ENCODE measurements at places on chromosomes 13 and 19. TPM values are rescaled to one million over a fixed set of nuclear protein-coding genes. Genes with fewer than 3 reads are reported as not detected.

- H3K27me3 ChIP-seq, result no peaks in the 10 kb centered on the region
- no peak overlapping the region for H3K27ac ChIP-seq
- H3K4me3 ChIP-seq, result no peak overlapping the region
- no peak for DNase-seq
- no peaks in the 10 kb centered on the region for H3K4me1 ChIP-seq
- no peaks in the 10 kb centered on the region for H3K36me3 ChIP-seq
Observed at GRCh38 chr19:32816555-32817099, 52.9 kb downstream of the SLC7A9 start.

GRCh38 chr19:37931881-37932655, 25.1 kb downstream of the SIPA1L3 start:
- peak; percentile 82 for DNase-seq
- no peaks in the 10 kb centered on the region for H3K36me3 ChIP-seq
- H3K27me3 ChIP-seq, result no peaks in the 10 kb centered on the region
- peak overlapping the region; percentile 47 for H3K4me3 ChIP-seq
- peaks cover 56% of the 10 kb centered on the region for H3K4me1 ChIP-seq

DNA sequence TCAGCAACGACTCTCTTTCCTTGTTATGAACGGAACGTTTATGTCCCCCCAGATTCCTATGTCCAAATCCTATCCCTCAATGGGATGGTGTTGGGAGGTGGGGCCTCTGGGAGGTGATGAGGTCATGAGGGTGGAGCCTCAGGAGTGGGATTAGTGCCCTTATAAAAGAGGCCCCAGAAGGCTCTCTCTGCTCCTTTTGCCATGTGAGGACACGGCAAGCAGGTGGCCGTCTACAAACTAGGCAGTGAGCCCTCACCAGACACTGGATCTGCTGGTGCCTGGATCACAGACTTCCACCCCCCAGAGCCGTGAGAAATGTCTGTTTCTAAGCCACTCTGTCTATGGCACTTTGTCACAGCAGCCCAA, 53.2 kb downstream of the EPS15L1 start:
- no peak overlapping the region for H3K27ac ChIP-seq
- DNase-seq, result no peak
- H3K4me3 ChIP-seq, result no peak overlapping the region
- peaks cover 38% of the 10 kb centered on the region for H3K36me3 ChIP-seq
- H3K27me3 ChIP-seq, result no peaks in the 10 kb centered on the region

- H3K4me1 ChIP-seq, result peaks cover 4% of the 10 kb centered on the region
- DNase-seq, result no peak
Observed at GRCh38 chr19:16698914-16699313, 20.7 kb upstream of the NWD1 start.

DNA sequence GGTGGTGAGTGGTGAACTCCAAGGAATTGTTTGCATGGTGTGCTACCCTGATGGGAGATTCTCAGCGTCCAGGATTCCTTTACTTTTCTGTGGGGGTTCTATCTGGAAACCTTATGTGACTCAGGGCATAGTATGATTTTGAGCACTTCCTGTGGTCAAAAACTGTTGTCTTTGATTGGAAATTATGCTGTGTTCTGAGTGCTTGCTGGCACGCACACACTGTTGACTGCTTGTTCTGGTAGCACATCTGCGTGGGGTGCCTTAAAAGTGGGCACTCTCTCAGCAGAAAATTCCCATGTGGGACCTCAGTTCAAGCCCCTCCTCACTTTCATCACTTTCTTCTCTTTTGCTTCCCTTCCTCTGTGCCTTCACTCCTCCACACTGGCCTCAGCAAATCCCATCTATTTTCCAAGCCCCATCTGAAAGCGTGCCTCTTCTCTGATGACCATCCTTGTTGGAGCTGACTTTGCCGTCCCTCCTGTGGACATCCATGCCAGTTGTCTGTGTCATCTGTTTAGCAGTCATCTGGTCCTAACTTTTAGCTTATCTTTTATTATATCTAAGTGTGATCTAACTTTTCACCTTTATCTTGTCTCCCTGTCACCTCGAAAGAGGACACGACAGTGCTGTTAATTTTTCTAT, 56.4 kb upstream of the NPAS1 start:
- no peak overlapping the region for H3K4me3 ChIP-seq
- H3K27me3 ChIP-seq, result no peaks in the 10 kb centered on the region
- H3K4me1 ChIP-seq, result peaks cover 14% of the 10 kb centered on the region
- DNase-seq, result no peak

- H3K36me3 ChIP-seq, result peaks cover 14% of the 10 kb centered on the region
- H3K27me3 ChIP-seq, result no peaks in the 10 kb centered on the region
- H3K27ac ChIP-seq, result no peak overlapping the region
- no peak overlapping the region for H3K4me3 ChIP-seq
- no peaks in the 10 kb centered on the region for H3K4me1 ChIP-seq
Observed at GRCh38 chr19:14703833-14704232, 14.0 kb downstream of the ZNF333 start.

DNA sequence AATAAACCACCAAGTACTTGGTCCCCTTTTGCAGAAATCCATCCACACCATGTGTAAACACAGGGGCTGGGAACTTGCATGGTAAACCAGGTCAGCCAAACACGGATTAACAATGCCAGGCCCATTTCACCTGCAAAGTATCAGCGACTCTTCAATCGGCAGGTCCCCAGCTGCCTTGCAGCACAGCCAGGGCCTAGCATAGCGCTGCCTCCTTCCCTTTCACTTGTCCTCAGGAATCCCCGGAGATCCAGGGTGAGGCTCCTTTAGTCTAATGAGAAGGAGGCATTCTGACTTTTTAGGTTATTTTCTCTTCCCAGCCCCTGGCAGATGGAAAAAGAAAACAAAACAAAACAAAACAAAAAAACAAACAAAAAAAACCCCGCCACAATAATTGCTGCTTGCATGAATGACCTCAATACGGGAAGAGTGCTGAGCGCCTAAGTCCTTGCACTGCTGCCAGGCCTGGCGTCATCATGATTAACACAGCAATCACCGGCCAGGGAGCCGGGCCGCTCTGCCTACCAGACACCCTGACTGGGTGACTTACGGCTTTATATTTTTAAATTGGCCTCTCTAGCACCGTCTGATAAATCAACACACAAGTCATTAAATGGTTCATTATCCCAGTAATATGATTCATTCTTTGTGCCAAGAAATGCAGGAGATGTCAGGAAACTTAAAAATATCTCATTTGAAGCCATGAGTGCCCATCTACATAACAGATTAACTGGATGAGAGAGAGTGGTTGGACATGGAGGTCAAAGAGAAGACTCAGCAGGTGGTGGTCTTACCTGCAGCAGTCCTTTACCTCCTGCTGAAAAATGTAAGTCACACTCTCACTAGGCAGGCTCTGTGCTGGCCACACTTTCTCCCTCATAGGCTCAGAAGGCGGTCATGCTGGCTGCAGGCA, 692.7 kb downstream of the UQCRFS1 start:
- no peaks in the 10 kb centered on the region for H3K27me3 ChIP-seq
- H3K4me3 ChIP-seq, result no peak overlapping the region
- H3K27ac ChIP-seq, result no peak overlapping the region
- peak; percentile 87 for DNase-seq
- no peaks in the 10 kb centered on the region for H3K36me3 ChIP-seq

DNA sequence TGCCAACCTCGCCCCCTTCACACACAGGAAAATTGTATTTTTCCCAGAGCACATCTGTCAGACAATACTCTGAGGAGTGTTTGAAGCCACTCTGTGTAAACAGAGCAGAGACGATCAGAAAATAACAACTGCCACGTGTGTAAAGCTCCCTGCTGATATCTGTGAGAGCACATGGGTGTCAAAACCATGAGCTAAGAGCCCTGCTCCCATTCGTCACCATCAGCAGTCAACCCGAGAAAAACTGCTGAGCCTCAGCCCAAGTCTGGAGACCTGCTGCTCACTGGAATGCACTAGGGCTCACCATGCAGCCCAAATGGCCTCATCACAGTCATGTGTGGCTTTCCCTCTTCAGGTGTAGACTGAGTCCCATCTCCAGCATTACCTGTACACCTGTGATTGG, 304.1 kb downstream of the FGF14 start:
- DNase-seq, result no peak
- H3K27me3 ChIP-seq, result no peaks in the 10 kb centered on the region
- no peak overlapping the region for H3K4me3 ChIP-seq
- no peaks in the 10 kb centered on the region for H3K36me3 ChIP-seq
- no peaks in the 10 kb centered on the region for H3K4me1 ChIP-seq

DNA sequence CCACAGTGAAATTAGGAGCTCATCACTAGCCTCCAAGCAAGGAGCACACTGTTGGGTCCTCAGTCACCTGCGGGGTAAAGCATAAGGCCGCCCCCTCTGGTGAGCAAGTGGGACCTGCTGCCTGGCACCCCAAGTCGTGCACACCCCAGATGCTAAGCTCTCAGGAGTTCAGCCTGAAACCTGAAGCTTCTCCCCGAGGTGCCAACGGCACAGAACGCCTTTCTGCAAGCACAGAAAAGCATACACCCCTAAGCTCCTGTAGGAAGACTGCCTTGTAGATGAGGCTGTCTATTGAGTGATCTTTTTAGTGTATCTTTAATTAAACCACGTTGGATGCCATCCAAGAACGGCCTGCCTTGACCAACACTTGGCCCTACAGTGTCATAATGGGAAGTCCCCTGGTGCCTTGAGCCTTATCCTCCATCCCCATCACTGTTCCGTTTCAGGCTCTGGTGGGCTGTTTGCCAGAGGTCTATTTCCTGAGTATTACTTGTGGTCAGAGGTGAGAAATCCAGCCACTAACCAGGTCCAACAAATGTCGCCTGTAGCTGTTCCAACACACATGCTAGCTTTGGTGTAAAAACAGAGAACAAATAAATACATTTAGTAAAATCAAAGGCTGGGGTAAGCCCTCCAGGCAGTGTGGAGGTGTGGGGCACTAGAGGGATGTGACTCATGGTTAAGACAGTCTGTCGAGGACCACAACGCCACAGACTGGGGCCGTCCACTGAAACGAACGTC, 44.8 kb downstream of the C13orf42 start:
- no peaks in the 10 kb centered on the region for H3K4me1 ChIP-seq
- no peaks in the 10 kb centered on the region for H3K27me3 ChIP-seq
- no peaks in the 10 kb centered on the region for H3K36me3 ChIP-seq

DNA sequence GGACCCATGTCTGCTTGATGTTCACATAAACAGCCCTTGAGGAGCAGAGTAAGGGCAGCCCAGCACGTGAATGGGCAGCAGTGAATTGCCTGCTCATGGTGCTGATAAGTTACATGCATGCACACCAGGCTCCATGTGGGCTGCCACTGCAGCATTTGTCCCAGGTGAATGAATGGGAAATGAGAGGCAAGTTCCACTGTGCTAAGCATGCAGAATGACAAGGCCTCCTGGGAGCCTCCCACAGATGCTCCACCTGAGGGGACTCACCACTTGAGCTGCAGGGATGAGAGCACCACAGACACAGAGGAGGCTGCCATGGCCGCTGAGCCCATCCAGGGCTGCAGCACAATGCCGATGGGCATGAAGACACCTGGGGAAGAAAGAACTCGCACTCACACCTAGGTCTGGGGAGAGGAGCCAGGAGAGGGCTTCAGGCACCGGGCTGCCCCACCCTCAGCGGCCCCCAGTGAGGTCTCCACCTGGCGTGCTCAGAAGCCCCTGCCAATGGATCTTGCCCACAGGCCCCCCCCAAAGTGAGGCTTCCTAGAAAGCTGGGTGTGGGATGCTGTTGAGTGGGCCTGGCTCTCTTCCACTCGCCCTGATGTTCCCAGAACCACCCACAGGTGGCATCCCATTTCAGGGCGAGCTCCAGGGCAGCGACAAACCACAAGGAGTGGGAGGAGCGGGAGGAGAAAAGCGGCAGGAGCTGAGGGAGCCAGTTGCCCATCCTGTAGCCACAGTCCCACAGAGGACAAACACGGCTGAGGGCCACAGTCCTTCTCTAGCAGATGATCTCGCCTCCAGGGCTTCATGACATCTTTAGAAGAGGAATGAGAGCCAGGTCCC, 73.8 kb downstream of the CCDC70 start:
- H3K27ac ChIP-seq, result no peak overlapping the region
- H3K36me3 ChIP-seq, result no peaks in the 10 kb centered on the region
- H3K27me3 ChIP-seq, result no peaks in the 10 kb centered on the region
- DNase-seq, result no peak
- no peak overlapping the region for H3K4me3 ChIP-seq

DNA sequence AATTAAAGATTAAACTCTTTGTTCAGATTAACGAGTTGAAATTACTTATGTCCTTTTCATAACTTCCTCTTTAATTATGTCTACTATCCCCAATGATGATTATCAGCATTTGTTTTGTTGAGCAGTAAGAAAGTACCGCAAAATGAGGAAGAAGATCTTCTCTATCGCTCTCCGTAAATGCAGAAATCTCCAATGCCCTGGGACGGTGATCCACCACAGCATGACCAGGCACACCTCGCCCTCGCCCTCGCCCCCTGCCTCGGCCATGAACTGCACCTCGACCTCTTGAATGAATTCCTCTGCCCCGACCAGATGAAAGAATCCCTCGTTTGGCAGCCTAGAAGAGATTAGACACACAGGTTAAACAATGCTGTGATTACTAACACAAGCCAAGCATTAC, 69.1 kb downstream of the RBM26 start:
- no peak for DNase-seq
- H3K4me3 ChIP-seq, result no peak overlapping the region
- H3K36me3 ChIP-seq, result peaks cover 35% of the 10 kb centered on the region
- H3K4me1 ChIP-seq, result no peaks in the 10 kb centered on the region

DNA sequence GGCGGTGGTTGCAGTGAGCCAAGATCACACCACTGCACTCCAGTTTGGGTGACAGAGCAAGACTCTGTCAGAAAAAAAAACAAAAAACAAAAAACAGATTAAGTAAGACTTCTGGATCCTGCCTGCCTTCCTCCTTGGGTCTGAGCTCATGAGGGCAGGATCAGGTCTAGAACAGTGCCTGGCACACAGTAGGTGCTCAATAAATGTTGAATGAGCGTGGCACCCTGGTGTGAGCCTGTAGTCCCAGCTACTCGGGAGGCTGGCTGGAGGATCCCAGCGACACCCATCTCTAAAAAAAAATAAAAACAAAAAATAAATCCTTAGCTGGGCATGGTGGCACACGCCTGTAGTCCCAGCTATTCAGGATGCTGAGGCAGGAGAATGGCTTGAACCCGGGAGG, 2.8 kb upstream of the CDC37 start:
- H3K27ac ChIP-seq, result no peak overlapping the region
- no peak for DNase-seq
- H3K27me3 ChIP-seq, result no peaks in the 10 kb centered on the region
- H3K4me3 ChIP-seq, result no peak overlapping the region
- no peaks in the 10 kb centered on the region for H3K36me3 ChIP-seq

- H3K4me3 ChIP-seq, result no peak overlapping the region
- no peak for DNase-seq
- H3K36me3 ChIP-seq, result no peaks in the 10 kb centered on the region
- no peaks in the 10 kb centered on the region for H3K27me3 ChIP-seq
Observed at GRCh38 chr13:50766695-50767094, 76.8 kb downstream of the DLEU7 start.

GRCh38 chr13:28375250-28375930, 119.5 kb downstream of the FLT1 start:
- no peak for DNase-seq
- no peaks in the 10 kb centered on the region for H3K36me3 ChIP-seq
- H3K27me3 ChIP-seq, result no peaks in the 10 kb centered on the region
- H3K27ac ChIP-seq, result no peak overlapping the region

- H3K4me3 ChIP-seq, result no peak overlapping the region
- H3K4me1 ChIP-seq, result no peaks in the 10 kb centered on the region
- peak; percentile 0 for DNase-seq
Observed at GRCh38 chr19:16073988-16074387, 2.3 kb upstream of the TPM4 start.

The MYBPC2 gene
- total RNA-seq, result 0.56 TPM

The FBL gene
- 46.1 TPM for total RNA-seq

The C1QTNF9B gene
- not detected for total RNA-seq

The ERICH4 gene
- total RNA-seq, result not detected

The OR1M1 gene
- not detected for total RNA-seq

The ZNF208 gene
- total RNA-seq, result 0.40 TPM

The LIN7B gene
- total RNA-seq, result 2.1 TPM

The ADAMTS10 gene
- 6.3 TPM for total RNA-seq

The JAK3 gene
- 5.5 TPM for total RNA-seq

The FSD1 gene
- 0.58 TPM for total RNA-seq

The ZNF846 gene
- total RNA-seq, result 4.0 TPM

The TTC9B gene
- not detected for total RNA-seq

The CEP89 gene
- total RNA-seq, result 5.7 TPM

The ZNF416 gene
- total RNA-seq, result 0.43 TPM
